ENCODE measurements at places on chromosomes 7 and 10.

- H3K27me3 ChIP-seq: peaks cover 49% of the 10 kb centered on the region
- no peak within 1 kb of the TSS for H3K27ac ChIP-seq
- DNase-seq: no peak
- peak within 1 kb of the TSS; percentile 33 for H3K4me3 ChIP-seq
- no peaks in the 10 kb centered on the region for H3K36me3 ChIP-seq
- H3K4me1 ChIP-seq: peaks cover 12% of the 10 kb centered on the region
Measured at GRCh38 chr7:97005183-97006054, at the start of gene DLX6. TSS of gene DLX6 (plus strand) at chr7:97005553. CDS start at chr7:97005978, 425 bp downstream.

GRCh38 chr10:61663466-61663865 is 737 bp downstream of the CABCOCO1 start:
- no peaks in the 10 kb centered on the region for H3K36me3 ChIP-seq
- H3K27ac ChIP-seq: no peak overlapping the region
- no peak overlapping the region for H3K4me3 ChIP-seq
- no peaks in the 10 kb centered on the region for H3K4me1 ChIP-seq
- H3K27me3 ChIP-seq: peaks cover 13% of the 10 kb centered on the region

DNA sequence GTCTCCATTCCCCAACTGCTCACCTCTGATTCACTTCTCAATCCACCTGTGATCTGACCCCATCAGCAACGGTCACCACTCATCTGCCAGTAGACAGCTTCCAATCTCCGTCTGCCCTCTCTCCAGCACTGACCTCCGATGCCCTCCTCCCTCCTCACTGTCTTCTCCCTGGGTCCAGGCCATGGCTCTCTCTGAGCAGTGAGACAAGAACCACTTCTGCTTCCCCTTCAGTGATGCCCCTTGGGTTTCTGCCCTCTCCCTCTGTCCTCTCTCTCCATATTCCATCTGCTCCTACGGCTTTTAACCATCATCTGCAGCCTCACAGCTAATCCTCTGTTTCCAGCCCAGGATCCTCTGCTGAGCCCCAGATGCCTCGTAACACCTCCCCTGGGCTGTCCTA is 55.5 kb upstream of the OPALIN start:
- no peaks in the 10 kb centered on the region for H3K4me1 ChIP-seq
- H3K27ac ChIP-seq: no peak overlapping the region
- H3K4me3 ChIP-seq: no peak overlapping the region
- no peaks in the 10 kb centered on the region for H3K27me3 ChIP-seq
- H3K36me3 ChIP-seq: no peaks in the 10 kb centered on the region

- H3K4me1 ChIP-seq: no peaks in the 10 kb centered on the region
- H3K36me3 ChIP-seq: no peaks in the 10 kb centered on the region
- H3K27ac ChIP-seq: no peak overlapping the region
- no peak for DNase-seq
- no peak overlapping the region for H3K4me3 ChIP-seq
Measured at GRCh38 chr7:45564485-45564884, 9.7 kb upstream of the ADCY1 start.

- H3K27ac ChIP-seq: no peak overlapping the region
- no peaks in the 10 kb centered on the region for H3K36me3 ChIP-seq
- H3K4me3 ChIP-seq: no peak overlapping the region
- DNase-seq: no peak
- no peaks in the 10 kb centered on the region for H3K27me3 ChIP-seq
Measured at GRCh38 chr10:100477970-100478369, 15.2 kb downstream of the WNT8B start.

GRCh38 chr7:4602905-4603842 is 78.9 kb upstream of the FOXK1 start:
- no peak overlapping the region for H3K27ac ChIP-seq
- DNase-seq: no peak
- H3K4me3 ChIP-seq: no peak overlapping the region
- no peaks in the 10 kb centered on the region for H3K4me1 ChIP-seq

DNA sequence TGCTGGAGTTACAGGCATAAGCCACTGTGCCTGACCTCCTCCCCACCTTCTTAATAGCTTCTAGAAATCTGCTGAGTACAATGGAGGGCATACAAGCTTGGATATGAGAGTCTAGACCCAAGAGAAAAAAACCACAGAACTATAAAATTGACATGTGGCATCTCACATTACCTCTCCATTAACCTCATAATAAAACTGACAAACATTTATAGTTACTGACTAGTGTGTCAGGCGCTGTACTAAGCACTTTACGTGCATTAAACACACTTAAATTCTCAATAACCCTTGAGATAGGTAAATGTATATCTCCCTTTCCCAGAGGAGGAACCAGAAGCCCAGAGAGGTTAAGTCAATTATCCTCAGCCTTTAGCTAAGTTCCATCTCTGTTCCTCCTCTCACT is 300.5 kb upstream of the MYO3A start:
- H3K4me3 ChIP-seq: no peak overlapping the region
- DNase-seq: no peak
- no peaks in the 10 kb centered on the region for H3K36me3 ChIP-seq
- H3K27me3 ChIP-seq: no peaks in the 10 kb centered on the region
- no peak overlapping the region for H3K27ac ChIP-seq

DNA sequence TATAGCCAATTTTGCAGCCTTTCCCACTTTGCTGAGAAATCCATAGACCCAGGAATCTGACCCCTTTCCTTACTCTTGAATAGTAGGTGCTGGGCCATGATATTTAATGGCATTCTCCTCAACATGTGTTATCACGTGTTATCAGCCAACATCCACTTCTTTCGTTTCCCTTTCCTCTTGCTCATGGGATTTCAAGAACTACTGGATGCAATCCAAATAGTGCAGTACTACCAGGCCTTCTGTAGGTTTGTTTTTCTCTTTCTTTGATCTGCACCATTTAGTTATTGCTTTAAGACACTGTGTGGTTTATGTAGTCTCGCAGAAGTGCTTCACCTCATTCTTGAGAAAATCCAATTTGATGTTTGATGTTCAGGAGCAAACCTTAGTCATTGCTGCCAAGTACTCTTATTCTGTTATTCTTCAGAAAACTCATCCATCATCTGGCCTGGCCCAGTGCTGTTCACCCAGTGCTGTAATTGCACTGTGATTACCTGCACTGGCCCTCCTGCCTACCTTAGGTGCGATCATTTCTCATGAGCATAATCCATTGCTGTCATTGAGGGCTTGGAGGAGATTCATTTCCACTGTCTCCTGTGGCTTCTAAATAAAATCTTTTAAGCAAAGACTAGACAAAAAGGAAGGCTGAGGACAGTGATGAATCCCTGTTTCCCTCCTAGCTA is 315.3 kb downstream of the BMPER start:
- no peak for DNase-seq
- no peaks in the 10 kb centered on the region for H3K36me3 ChIP-seq
- no peak overlapping the region for H3K27ac ChIP-seq

GRCh38 chr7:8391353-8392062 is 41.9 kb upstream of the NXPH1 start:
- H3K27ac ChIP-seq: no peak overlapping the region
- no peaks in the 10 kb centered on the region for H3K36me3 ChIP-seq
- H3K4me1 ChIP-seq: no peaks in the 10 kb centered on the region

DNA sequence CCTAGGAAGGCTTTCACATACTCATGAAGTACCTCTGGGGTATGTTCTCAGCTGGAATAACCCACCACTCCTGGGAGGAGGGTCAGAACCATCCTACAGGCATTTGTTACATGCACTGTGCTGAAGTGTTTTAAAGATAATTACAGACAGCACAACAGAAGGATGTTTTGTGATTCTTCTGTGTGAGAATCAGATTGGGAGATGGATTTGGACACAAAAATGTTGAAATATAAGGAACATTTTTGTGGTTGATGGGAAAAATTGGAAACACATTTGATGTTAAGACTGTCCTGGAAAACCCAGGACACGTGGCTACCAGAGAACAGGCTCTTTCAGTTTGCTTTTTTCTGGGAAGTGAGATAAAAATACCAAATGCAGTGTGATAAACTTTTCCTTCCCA is 61.4 kb downstream of the BICC1 start:
- H3K27ac ChIP-seq: no peak overlapping the region
- no peaks in the 10 kb centered on the region for H3K36me3 ChIP-seq
- no peaks in the 10 kb centered on the region for H3K27me3 ChIP-seq
- DNase-seq: no peak

DNA sequence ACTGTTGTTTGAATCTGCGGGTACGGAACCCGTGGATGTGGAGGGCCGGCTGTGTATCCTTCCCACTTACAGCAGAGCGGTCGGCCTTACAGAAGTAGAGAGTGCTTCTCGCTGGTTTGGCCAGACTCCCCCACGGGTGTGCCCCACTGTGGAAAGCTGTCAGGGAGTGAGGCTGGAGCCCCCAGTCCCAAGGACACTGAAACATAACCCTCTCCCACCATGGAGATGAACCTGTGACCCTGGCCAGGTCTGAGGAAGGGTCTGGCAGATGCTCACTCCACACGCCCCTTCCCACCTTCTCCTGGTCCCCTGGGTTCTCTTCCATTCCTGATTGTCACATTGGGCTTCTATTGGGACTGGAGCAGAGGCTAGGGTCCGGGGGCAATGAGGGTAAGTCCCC is 39.6 kb downstream of the TSPAN15 start:
- no peak overlapping the region for H3K27ac ChIP-seq
- no peaks in the 10 kb centered on the region for H3K36me3 ChIP-seq
- H3K27me3 ChIP-seq: no peaks in the 10 kb centered on the region
- DNase-seq: no peak
- H3K4me1 ChIP-seq: no peaks in the 10 kb centered on the region
- H3K4me3 ChIP-seq: no peak overlapping the region

DNA sequence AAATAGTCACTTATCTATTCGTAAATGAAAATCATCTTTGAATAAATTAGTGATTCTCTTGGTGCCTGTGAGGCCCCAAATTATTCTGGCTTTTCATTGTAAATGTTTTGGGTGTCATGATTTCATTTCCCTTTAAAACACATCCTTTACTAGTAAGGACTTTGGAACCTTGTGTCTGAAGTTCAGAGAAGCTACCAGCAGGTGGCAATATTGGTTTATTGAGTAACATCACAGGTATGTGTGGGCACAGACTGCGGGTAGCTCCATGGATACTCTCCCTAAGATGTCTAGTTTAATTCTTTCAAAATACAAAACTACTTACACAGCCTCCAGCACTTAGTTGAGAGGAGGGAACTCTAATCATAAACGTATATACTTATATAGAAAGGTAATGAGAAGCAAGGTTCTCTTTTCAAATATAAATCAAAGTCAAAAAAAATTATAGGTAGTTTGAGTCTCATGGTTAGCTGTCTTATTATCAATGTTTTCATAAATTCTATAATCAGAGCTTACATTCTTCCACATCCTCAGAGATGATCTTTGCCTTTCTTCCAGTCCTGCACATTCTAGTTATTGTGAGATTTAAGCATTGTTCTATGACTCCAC is 449.6 kb downstream of the GRM8 start:
- H3K27me3 ChIP-seq: no peaks in the 10 kb centered on the region
- no peak for DNase-seq

- H3K4me1 ChIP-seq: no peaks in the 10 kb centered on the region
- no peaks in the 10 kb centered on the region for H3K27me3 ChIP-seq
Measured at GRCh38 chr10:69795242-69795934, 6.3 kb upstream of the COL13A1 start.

DNA sequence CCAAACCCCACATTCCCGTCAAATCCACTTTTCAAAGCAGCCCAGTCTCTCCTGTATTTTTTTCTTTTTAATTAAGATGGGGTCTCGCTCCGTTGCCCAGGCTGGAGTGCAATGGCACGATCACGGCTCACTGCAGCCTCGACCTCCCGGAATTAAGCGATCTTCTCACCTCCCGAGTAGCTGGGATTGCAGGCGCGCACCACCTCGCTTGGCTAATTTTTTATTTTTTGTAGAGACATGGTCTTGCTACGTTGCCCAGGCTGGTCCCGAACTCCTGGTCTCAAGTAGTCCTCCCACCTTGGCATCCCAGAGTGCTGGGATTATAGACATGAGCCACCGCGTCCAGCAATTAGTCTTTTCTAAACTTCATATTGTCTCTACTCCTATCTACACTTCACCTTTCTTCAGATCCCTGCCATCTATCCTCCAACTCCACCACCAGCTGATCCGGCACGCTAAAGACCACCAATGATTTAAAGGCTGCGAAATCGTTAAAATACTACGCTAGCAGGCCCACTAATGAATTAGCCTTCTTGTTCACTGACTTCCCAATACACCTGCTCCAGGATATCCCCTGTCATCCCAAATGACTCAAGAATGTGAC is 525 bp upstream of the CHUK start:
- peak overlapping the region; percentile 99 for H3K4me3 ChIP-seq
- H3K27ac ChIP-seq: peak overlapping the region; percentile 83
- no peak for DNase-seq
- no peaks in the 10 kb centered on the region for H3K27me3 ChIP-seq
- peaks cover 38% of the 10 kb centered on the region for H3K36me3 ChIP-seq
- H3K4me1 ChIP-seq: no peaks in the 10 kb centered on the region

- no peak for DNase-seq
- H3K27me3 ChIP-seq: no peaks in the 10 kb centered on the region
- H3K4me1 ChIP-seq: no peaks in the 10 kb centered on the region
- no peaks in the 10 kb centered on the region for H3K36me3 ChIP-seq
Measured at GRCh38 chr10:128859738-128860386, 607.2 kb upstream of the MGMT start.

- H3K27ac ChIP-seq: no peak overlapping the region
- no peaks in the 10 kb centered on the region for H3K4me1 ChIP-seq
- no peak for DNase-seq
- H3K27me3 ChIP-seq: no peaks in the 10 kb centered on the region
Measured at GRCh38 chr7:136163340-136163801, 186.2 kb upstream of the MTPN start.
